ENCODE measurements at places on chromosomes 2 and 18.
A peak's percentile ranks its signal among the peaks of the same experiment; 100 is the strongest.

GRCh38 chr2:24262421-24262970, 87.6 kb downstream of the FAM228A start:
- DNase-seq, result no peak

- no peak for DNase-seq
Observed at GRCh38 chr2:237631007-237631785, 3.8 kb downstream of the LRRFIP1 start.

- no peak for DNase-seq
Observed at GRCh38 chr2:210895132-210895531, 338.7 kb downstream of the CPS1 start.

DNA sequence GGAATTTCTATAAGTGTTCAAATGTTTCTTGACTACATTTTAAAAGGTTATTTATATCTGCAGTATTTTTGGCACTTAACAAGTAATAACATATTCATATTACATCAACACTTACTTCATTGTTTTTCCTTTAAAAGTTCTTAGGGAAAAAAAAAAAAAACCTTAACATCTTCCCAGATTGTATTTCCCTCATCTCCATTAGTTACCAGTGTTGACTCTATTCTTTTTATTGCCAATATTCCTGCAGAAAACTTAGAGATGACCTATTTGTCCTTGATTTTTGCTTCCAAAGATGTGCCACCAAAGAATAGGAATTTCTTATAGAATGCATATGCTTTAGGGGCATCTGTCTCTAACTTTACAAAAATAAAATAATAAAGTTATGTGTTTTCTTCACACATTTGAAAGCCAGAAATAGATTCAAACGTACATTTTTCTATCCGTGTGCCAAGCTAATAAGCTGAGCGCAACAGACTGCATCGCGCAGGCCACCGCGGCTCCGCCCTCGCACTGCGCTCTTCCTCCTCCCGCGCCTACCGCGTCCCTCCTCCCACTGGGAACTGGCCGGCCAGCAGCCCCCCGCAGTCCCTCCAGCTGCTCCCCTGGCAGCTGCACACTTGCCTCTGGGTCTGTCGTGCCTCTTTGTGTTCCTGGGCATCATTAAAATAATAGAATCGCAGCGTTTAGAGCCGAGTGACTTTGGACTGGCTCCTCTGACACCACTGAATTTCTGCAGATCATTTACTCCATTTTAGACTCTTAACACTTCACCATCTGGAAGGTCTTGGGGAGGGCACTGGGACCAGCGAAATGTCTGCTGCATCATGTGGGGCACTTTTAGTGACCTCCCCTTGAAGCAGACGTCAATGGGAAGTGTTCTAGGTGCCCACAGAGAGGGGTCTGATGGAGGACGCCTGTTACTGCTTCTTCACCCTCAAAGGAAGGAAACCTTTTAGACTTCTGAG, 21.2 kb upstream of the NAB1 start:
- peak; percentile 68 for DNase-seq

DNA sequence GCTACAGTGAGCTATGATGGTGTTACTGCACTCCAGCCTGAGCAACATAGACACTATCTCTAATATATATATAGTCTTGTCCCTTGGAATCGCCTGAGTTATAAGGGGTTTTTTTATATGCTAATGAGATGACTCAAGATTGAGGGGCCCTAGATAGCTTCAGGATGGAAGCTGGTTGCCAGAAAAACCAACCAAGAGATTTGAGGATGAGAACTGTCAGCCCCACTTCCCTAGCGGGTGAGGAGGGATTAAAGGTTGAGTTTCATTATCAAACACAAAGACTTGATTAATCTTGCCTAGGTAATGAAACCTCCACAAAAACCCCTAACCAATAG, 12.6 kb upstream of the GALM start:
- DNase-seq, result no peak

Data from germinal center (tissue), 1 donor.